ENCODE measurements at places on chromosomes 13 and 19.

- DNase-seq, result no peak
Measured at GRCh38 chr13:104766319-104766718, 1700.1 kb upstream of the SLC10A2 start.

DNA sequence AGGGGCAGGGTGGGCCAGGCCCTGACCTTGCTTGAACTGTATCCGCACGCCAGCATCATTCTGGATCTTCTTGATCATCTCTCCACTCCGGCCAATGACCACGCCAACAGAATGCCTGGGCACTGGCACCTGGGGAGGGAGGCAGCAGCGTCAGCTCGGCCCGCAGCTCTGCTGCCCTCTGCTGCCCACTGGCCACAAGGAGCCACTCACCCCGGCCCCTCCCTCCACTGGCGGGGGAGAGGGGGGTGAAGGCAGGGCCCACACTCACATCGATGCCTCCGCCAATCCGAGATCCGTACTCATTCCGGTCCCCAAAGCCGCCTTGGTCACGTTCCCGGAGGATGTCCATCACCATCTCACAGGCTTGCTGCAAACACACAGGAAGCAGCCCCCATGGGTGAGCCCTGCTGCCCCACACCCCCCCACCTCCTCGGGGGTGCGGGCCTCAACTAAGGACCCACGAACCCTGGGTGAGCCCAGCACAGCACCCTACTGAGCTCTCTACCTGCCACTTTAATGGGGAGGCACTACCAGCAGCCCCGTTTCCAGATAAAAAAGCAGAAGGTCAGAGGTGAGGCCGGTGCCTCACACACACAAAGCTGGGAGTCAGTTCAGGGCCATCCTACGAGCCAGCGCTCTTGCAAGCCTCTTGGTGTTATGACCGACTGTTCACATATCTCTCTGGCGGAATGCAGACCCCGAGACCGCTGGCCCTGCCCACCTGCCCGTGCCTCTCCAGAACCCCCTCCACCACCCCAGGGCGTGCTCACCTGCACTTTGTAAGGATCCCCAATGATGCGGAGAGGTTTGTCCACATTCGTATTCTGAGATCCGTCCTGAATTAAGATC lies 6.7 kb downstream of the KHSRP start:
- no peak for DNase-seq

DNA sequence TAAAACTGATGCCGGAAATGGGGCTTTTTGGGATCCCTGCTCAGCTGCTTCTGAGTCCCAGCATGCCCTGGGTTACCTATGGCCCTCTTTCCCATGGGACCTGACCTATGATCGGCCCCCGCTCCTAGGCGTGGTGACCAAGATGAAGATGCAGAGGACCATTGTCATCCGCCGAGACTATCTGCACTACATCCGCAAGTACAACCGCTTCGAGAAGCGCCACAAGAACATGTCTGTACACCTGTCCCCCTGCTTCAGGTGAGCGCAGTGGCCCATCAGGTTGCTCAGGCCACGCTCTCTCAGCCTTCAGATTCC lies 1.5 kb downstream of the RPS11 start:
- DNase-seq, result no peak

DNA sequence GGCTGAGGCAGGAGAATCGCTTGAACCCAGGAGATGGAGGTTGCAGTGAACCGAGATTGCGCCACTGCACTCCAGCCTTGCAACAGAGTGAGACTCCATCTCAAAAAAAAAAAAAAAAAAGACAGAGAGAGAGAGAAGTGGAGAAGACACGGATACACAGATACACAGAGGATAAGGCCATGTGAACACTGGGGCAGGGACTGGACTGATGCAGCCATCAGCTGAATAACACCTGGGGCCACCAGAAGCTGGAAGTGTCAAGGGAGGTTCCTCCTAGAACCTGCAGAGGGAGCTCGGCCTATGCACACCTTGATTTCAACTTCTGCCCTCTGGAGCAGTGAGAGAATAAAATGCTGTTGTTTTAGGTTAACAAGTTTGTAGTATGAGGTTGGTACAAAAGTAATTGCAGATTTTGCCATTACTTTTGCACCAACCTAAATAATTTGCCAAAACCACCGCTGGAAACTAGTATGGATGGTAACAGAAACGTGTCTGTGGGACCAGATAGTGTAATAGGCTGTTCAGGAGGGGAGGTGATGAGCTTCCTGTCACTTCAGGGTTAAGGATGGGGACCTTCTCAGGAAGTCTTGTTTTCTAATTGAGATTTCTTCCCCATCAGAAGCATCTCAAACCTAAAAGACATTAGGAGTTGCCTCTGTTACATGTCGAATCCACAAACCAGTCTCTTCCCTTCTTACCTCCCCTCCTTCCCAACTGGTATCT lies 36.4 kb upstream of the IGSF23 start:
- DNase-seq, result peak; percentile 70

- no peak for DNase-seq
Measured at GRCh38 chr13:40456397-40456953, 210.0 kb downstream of the FOXO1 start.

DNA sequence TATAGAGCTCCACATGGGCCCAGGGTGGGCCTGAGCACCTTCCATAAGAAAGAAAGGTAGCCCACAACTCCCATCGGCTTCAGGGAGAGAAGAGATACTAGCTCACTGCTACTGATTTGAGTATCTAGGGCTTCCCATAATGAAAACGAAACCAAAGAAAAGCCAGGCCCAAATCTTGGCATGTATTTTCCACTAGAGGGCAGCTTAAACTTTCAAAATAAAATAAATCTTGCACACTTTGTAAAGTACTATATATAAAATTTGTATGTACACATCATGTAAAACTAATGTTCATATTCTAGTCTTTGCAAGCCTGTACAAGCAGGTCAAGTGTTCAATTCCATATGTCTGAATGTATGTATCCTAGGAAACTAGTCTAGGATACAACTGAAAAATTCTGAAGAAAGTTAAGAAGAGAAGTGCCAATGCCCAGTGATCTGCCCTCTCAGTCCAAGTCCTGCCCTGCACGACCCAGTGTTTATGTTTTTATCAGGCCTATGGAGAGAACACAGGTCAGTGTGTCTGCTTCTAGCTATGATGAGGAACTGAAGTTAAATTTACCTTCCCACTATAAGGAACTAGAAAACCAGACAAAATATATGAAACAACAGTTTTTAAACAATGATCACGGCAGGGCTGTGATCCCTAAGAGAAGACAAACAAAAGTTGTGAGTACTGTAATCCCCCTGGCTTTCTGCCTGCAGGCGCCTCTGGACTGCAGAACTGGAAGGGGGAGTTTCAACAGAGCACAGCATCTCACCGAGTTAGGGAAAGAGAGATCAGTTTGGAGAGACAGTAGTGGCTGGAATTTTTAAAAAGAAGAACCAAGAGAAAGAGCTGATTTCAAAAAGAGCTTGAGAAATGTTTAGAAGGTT lies 475.7 kb downstream of the UQCRFS1 start:
- DNase-seq, result peak; percentile 26

- DNase-seq, result no peak
Measured at GRCh38 chr13:43475140-43475539, 311.6 kb downstream of the ENOX1 start.

- no peak for DNase-seq
Measured at GRCh38 chr13:110281736-110282135, 25.2 kb downstream of the COL4A1 start.

DNA sequence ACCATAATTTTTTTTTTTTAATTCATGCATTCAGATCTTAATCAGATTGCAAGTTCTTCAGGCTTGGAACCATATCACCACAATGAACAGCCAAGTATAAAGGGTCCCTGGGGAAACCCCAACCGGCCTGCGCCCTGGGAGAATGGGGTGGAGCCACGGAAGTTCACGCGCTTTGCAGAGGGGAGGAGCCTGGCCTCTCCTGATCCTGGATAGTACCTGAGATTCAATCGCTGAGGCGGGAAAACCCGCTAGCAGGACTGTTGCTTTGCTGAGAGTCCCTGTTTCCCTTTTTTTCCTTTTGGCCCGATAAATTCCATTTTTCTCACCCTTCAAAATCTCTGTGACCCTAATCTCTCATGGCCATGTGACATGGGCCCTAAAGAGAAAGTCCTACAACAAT lies 385.1 kb downstream of the IRS2 start:
- no peak for DNase-seq

DNA sequence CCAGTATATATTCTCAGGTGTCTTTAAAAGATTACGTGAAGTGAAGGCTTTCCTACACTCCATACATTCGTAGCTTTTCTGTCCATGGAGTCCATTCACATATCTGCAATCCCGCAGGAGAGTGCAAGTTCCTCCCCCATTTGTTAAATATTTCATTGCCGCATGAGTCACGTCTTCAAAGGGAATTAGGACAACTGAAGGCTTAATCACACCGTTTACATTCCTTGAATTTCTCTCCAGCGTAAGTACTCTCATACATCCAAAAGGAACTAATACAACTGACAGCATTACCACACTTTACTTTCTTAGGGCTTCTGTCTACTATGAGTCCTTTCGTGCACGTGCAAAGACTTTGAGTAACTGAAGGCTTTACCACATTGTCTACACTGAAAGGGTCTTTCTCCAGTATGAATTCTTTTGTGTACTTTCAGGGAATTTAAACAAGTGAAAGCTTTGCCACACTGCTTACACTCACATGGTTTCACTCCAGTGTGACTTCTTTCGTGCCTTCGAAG lies 29.0 kb upstream of the ZNF564 start:
- DNase-seq, result peak; percentile 70

DNA sequence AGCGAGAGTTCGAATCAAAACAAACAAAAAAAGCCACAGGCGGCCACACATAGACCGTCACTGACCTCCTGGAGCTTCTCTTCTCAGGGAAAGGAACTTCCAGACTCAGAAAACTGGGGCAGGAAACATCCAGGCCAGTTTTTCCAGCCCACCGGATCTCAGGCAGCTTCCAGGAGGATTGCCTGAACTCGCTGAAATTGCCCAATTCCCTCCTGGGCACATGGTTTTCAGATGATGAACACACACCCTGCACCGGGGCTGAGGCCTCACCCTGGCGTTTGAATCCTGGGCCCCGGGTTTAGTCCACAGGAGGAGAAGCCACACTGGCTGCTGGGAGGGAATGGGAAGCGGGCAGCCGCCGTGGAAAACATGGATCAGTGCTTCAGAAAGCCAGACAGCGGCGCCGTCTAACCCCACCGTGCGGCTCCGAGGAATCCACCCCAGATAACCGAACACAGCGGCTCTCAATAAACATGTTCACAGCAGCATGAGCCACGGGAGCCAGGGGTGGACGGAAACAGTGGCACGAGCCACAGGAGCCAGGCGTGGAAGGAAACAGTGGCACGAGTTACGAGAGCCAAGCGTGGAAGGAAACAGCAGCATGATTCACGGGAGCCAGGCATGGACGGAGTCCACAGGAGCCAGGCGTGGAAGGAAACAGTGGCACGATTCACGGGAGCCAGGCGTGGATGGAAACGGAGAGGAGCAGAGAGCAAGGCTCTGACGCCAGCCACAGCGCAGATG lies 18.2 kb upstream of the PTBP1 start:
- peak; percentile 95 for DNase-seq

GRCh38 chr19:18672044-18672451 lies 11.4 kb upstream of the CRTC1 start:
- no peak for DNase-seq

- DNase-seq, result peak; percentile 85
Measured at GRCh38 chr13:51644654-51645053, 60.4 kb downstream of the WDFY2 start.

GRCh38 chr13:26465514-26465913 lies 92.0 kb upstream of the WASF3 start:
- no peak for DNase-seq

DNA sequence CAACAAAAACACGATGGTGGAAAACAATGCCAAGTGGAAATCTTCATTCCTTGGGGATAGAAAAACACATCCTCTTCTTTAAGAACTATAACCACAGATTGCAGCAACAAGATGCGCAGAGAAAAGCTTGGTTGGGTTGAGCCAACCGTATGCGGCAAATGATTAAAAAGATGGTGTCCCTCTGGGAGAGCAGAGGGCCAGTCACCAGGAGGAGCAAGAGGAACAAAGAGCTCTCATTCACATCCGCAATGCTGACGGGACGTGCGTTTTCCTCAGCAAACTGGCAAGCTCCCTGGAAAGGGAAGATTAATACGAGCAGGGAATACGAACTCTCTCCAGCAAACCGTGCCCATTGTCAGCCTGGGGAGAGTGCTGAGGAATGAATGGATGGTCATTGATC lies 141.6 kb downstream of the KATNAL1 start:
- DNase-seq, result peak; percentile 9

GRCh38 chr13:89465366-89465765 lies 1794.2 kb downstream of the SLITRK5 start:
- peak; percentile 1 for DNase-seq
